ENCODE measurements at places on chromosomes 2 and 18. TPM values are rescaled to one million over a fixed set of nuclear protein-coding genes. Genes with fewer than 3 reads are reported as not detected.
A peak's percentile ranks its signal among the peaks of the same experiment; 100 is the strongest.

CAMKMT gene
- 5.4 TPM for total RNA-seq

WDR35 gene
- total RNA-seq, result 11.3 TPM

TMEM169 gene
- 2.9 TPM for total RNA-seq

MOGAT1 gene
- not detected for total RNA-seq

RPL31 gene
- total RNA-seq, result 1,437 TPM

DNA sequence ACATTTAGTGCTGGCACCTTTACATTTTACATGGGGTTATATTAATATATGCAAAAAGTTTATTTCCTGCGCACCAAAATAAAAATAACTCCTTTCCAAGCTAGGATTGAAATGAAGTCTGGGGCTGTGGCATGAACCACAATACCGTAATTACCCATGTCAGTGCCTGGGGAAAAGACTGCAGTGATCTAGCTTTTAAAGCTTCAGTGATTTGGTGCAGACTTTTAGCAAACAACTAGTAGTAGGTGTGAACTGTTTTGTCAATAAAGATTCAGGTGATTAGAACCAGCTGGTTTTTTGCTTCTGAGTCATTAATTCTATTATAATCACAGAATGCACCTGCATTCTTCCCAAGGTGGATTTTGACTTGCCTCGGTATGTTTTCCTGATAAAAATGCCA lies 21.2 kb downstream of the EFEMP1 start:
- no peak for DNase-seq

GRCh38 chr2:181176540-181176939 lies 196.1 kb downstream of the UBE2E3 start:
- DNase-seq, result no peak

GRCh38 chr2:51387235-51387634 lies 355.3 kb upstream of the NRXN1 start:
- no peak for DNase-seq

DNA sequence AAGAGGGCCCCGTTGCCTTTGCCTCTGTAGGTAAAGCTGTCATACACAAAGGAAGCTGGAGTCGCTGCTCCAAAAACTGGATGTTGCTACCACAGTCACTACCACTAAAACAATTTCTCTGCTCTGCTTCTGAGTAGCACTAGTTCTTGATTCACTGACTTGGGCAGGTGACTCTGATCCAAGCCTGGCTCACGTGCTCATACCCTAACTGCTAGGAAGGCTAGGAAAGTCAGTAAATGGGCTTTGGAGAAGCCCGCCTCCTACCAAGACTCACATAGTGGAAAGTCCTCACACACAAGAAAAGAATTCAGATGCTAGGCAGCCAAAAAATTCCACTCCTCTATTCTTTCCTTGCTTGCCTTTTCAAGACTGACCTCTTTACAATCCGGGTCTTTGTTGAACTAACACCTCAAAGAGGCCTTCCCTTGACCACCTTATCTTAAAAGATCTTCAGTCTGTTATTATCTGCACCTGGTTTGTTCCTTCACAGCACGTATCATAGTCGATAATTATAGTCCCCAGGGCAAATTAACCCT lies 11.4 kb upstream of the DYNC1I2 start:
- DNase-seq, result no peak

DNA sequence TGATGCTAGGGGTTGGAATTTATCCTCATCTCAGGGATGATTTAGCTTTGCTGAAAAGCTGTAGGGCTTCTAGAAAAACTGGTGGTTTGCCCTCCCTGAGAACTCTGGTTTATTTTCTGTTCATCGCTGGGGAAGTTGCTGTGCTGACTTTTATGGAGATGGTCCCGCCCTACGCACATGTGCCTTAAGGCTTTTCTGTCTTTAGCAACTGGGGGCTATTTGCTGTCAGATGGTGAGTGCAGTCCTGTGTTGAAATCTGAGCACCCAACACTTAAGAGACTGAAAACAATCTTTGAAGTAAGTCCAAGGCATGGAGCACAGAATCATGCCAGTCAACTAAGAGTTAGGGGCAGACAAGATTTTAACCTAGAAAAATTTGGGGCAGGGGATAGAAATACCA lies 2148.4 kb upstream of the CELF4 start:
- no peak for DNase-seq

DNA sequence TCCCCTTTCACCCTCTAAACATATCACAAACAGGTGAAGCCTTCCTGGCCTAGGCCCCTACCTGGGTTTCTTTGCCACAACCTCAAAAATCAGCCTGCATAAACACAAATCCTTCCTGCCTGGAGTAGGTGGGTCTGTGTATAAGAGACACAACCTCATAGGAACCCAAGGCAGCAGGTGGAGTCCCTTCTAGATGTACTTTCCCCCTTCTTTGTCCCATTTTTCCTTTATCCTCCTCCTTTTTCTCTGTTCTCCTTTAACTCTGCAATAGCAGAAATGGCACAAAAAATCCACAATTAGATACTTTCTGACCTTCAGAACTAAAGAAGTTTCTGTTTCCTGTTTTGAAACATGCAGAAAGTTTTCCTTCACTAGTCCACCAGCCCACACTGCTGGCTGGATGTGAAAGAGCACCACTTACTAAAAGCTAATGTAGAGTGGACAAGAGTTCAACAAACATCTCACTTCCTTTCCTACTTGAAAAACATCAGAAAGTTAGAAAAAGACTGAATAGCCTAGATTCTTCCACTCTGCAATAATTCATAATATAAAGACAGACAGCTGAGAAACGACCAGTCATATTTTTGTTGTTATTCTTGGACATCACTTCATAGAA lies 11.2 kb downstream of the SLC40A1 start:
- no peak for DNase-seq

DNA sequence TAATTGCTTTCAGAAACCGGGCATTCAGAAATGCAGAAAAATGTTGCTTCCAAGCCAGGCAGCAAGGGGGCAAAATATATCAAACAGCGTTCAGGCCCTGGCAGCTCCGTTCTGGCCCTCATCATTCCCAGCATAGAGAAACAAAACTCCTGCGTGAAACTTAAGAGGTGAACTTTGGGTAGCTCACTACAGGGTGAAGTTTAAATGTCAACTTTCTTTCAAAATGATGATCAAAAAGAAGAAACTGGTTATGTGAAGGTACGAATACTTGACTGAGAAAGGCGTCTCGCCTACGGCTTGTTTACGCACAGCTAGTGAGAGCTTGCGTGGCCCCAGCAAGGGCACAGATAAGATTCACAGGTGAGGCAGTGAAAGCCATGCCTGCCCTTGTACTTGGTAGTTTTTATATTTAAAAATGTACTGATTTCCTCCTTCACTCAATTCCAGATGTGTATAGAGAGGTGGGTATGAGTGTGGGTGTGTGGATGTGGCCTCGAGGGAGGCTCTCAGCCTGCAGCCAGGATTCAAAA lies 127.5 kb downstream of the NFATC1 start:
- no peak for DNase-seq

DNA sequence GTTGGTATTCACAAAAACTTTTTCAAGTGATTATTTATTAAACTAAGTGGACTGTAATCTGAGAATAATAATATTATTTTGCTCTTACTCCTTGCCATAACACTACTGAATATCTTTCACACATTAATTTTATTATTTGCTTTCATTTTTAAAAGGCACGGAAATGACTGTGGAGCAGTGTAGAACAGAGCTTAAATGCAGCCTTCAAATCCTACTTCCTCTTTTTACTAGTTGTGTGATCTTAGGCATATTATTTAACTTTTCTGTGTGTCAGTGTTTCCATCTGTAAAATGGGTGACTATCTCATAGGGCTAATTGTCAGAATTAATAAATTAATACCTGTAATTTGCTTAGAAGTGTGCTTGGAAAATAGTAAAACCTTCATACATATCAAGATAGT lies 55.5 kb upstream of the SLC8A1 start:
- DNase-seq, result no peak

GRCh38 chr18:26965206-26965605 lies 99.7 kb upstream of the AQP4 start:
- no peak for DNase-seq

DNA sequence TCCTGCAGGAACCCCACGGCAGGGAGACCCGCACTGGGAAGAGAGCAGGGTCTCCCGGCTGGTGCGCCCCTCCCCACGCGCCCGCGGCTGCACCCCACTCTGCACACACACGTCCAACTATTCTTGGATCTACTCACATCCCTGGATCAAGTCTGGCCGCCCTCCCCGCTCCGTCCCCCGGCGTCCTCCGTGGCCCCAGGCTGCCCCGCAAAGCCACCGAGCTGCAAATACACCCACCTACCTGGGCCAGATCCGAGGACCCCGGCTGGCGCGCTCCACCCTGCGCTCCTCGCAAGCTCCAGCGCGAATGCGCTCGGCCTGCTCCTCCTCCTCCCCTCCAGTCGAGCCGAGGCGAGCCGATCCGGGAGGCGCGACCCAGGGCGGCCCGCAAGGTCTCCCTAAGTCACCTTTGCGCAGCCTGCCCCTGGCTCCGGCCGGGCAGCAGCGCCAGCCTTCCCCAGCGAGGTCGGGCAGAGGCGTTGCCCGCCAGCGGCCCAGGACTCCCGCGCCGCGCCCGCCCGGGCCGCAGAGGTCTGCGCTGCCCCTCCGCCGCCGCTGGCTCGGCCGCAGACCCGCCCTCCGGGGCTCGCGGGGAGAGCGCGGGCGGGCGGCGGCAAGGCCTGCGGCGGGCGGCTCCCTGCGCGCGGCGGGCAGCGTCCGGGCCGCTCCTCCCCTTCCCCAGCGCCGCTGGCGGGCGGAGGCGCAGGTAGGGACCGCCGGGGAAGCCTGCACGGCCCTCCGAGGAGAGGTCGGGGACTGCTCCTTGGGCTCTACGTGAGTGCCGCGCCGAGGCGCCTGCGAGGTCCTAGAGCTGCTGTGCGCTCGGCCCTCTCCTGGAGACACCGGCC lies 126.0 kb downstream of the OSBPL1A start:
- no peak for DNase-seq

DNA sequence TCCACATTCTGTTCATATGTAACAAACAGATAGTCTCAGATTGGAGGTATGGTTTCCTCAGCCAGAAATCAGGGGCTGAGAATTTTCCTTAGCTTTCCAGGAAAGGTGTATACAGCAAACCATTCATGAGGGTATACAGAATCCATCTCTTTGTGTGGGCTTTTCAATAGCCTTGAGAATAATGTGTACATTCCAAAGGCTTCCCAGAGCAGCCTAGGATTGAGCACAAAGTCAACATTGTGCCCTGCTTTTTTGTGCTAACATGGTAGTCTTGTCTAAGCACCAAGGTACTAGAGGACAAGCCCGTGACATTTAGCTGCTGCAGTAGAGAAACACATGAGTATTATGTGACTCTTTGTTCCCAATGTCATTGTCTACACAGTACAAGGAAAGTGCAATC lies 322.1 kb upstream of the TANK start:
- no peak for DNase-seq

GRCh38 chr2:37421686-37422085 lies 77.3 kb downstream of the QPCT start:
- no peak for DNase-seq

- no peak for DNase-seq
Observed at GRCh38 chr2:109246616-109247015, 117.6 kb downstream of the SH3RF3 start.

DNA sequence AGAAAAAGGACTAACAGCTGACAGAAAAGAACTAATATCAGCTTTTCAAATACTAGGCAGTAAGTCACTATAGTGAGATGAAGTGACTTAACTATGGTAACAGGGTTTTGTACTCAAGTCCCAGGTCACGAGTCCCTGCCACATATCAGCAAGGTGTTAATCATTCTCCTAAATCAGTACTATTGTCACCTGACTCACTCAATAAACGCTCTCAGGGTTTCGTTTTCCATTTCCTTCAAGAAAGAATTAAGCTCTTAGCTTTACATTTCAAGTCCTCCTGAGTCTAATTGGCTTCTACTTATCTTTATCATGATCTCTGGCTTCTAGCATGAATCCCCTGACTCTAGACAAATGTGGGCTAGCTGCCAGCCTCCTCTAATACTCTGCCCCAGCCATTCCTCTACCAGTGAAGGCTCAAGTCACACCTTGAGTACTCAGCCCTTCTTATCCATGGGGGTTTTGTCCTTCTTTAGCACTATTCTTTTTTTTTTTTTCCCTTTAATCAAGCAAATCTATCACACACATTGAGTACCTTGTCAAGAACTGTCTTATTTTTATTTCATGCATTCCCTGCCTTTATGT lies 20.0 kb downstream of the BUB1 start:
- DNase-seq, result peak; percentile 72

GRCh38 chr2:210954386-210954907 lies 398.0 kb downstream of the CPS1 start:
- no peak for DNase-seq

GRCh38 chr2:64213532-64214275 lies 69.5 kb upstream of the PELI1 start:
- no peak for DNase-seq

GRCh38 chr2:160736148-160737028 lies 242.8 kb upstream of the RBMS1 start:
- no peak for DNase-seq

GRCh38 chr18:44541159-44541558 lies 139.5 kb upstream of the SETBP1 start:
- DNase-seq, result no peak

DNA sequence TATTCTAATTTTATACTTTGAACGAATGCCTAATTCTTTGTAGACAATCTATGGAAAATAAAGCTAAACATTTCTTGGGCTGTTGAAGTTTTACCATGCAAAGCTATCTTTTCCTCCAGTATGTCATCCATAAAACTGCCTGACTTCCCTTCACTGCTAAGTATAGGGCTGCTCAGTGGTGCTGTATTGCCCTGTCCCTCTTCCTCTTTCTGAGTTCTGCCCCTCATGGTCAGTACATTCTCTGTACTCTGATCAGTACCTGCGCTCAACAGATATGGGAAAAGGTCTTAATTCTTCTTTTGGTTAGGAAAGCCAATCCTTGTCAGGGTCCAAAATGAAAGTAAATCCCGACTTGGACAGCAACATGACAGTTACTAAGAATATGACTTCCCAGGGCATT lies 321.9 kb downstream of the RAD51AP2 start:
- DNase-seq, result no peak

- no peak for DNase-seq
Observed at GRCh38 chr2:112108178-112108832, 29.9 kb upstream of the FBLN7 start.

DNA sequence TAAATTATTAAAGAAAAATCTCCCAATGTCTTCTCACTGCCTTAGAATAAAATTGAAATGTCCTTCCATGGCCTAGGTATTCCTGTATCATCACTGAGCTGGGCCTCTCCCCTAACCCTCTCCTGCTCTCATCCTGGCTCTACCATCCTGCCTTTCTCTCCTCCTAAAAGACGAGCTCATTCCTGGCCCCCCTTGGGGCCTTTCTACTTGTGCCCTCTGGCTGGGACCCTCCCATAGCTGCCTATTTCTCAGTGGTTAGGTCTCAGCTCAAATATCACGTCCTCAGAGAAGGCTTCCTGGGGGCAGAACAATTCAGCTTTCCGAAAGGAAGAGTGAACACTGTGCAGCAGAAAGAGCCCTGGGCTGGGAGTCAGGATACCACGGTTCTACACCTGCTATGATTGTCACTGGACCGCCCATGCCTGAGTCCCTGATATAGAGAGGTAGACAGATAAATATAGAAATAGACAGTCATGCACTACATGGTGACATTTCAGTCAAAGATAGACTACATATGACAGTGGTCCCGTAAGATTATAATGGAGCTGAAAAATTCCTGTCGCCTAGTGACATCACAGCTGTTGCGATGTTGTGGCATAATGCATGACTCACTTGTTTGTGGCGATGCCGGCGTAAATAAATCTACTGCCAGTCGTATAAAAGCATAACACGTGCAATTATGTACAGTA lies 9.4 kb downstream of the DNPEP start:
- DNase-seq, result no peak

Data from epithelial cell of proximal tubule (primary cell).